Colonic mucosa (tissue), 4 donors: ENCODE measurements at places on chromosomes 6 and 20. TPM values are rescaled to one million over a fixed set of nuclear protein-coding genes. Genes with fewer than 3 reads are reported as not detected.

The EHMT2 gene
- 52.1 TPM for total RNA-seq

The TNXB gene
- 7.3 TPM for total RNA-seq

The COL10A1 gene
- not detected for total RNA-seq

The TRIM10 gene
- 3.8 TPM for total RNA-seq

The ZNF334 gene
- 1.3 TPM for total RNA-seq

The SLC22A3 gene
- 2.5 TPM for total RNA-seq

The FLOT1 gene
- total RNA-seq = 130 TPM

The DDX43 gene
- 0.16 TPM for total RNA-seq

The TFAP2B gene
- not detected for total RNA-seq

The HLA-DQA1 gene
- 8.1 TPM for total RNA-seq

The TREM2 gene
- total RNA-seq = not detected

The NCOA5 gene
- 32.1 TPM for total RNA-seq

The FOXS1 gene
- 0.48 TPM for total RNA-seq

The GPX5 gene
- not detected for total RNA-seq

The PLN gene
- 24.1 TPM for total RNA-seq

The PET117 gene
- total RNA-seq = 17.5 TPM

The CDH26 gene
- 0.27 TPM for total RNA-seq

The TMEM217 gene
- 1.2 TPM for total RNA-seq

The TP53INP2 gene
- 60.9 TPM for total RNA-seq
